ENCODE measurements at places on chromosomes 13 and 19.
A peak's percentile ranks its signal among the peaks of the same experiment; 100 is the strongest.

DNA sequence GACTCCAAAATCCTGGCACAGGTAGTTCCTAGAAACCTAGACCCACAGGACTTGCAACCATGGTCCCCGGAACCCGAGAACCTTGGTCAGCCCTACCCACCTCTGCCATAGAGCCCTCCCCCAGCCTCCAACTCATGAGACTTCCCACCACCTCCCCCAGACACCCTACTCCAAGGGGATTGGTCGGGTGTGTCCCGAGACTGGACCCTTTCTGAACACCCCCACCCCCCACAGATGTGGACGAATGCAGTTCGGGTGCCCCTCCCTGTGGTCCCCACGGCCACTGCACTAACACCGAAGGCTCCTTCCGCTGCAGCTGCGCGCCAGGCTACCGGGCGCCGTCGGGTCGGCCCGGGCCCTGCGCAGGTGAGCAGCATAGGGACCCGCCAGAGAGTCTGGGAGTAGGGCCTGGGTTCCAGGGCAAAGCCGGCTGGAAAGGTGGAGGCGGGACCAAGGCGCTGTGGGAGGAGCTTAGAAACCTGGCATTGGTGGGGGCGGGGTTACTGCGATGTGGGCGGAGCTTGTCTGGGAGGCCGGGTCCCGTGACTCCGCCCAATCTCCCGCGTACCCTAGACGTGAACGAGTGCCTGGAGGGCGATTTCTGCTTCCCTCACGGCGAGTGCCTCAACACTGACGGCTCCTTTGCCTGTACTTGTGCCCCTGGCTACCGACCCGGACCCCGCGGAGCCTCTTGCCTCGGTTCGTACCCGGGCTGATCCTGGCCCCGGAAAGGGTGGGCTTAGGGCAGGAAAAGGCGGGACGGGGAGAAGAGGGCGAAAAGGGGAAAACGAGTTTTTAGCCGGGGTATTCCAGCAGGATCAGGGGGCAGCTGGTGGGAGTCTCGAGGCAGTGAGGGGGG lies 11.9 kb downstream of the LTBP4 start:
- peak; percentile 80 for DNase-seq

- DNase-seq: no peak
Measured at GRCh38 chr19:49491030-49491803, 3.8 kb downstream of the RPL13A start.

- no peak for DNase-seq
Measured at GRCh38 chr13:25148402-25148771, 23.7 kb downstream of the AMER2 start.

GRCh38 chr13:72986197-72986596 lies 72.6 kb upstream of the KLF5 start:
- DNase-seq: no peak

DNA sequence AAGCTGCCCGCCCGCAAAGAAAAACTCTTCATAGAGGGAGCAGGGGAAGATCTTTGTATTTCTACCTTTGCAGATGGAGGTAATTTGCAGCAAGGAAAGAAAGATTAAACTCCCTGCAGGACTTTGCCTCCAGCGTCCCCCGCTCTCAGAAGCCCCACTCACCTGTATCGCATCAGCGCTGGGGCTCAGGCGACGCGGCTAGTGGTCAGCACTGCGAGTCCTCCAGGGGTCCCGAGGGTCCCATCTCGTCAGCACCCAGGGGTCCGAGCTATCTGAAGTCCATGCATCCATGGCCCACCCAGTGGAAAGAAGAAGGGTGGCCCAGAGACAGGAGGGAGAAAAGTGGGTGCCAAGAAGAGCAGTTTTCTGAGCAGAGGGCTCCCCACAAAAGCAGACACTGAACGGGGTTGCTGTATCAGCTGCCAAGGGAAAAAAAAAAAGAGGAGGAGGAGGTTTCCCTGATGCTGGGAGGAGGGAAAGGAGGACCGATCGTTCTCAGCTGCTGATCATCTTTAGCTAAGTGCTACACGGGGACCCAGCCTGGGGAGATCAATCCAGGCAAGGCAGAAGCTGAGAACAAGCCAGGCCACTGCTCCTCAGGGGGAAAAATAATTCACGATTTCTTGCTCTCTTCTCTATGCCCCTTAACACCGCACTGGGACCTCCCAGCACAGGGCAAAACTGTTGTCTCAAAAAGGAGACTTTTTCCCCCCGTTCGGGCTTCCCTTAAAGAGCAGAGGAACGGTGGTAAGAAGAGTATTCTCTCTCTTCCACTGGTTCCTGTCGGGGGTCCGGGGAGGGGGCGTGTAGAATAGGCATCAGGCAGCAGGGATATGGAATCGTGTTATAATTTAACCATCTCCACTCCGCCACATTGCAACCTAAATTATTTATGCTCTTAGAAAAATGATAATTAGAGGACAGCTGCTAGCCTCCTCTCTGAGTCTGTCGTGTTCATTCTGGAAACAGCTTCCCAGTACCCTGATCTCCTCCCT lies 117.7 kb upstream of the CACNA1A start:
- DNase-seq: no peak

DNA sequence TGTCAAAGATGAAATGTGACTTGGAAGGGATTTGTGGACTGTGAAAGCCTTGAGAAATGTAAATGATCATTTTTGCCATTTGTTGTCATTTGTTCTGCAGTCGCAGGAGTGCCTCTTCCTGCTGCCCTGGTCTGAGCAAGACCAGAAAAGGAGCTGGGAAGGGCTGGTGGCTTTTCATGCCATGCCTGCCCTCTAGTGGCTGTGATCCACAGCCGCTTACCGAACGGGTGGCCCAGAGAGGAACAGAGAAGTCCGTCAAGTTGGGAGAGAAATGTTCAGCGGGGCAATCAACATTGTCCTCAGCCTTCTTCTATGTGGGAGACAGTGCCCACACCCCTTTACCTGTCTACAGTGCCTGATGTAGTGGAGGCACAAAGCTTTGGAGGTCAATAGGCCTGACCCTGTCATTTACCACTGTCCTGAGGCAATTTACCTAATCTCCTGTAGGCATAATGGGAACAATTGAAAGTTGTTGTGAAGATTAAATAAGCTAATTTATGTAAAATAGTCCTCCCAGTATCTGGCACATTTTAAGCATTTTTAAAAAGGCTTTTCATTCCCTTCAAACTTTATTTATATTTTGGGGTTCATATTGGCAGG lies 224.5 kb downstream of the B3GLCT start:
- DNase-seq: peak; percentile 32

DNA sequence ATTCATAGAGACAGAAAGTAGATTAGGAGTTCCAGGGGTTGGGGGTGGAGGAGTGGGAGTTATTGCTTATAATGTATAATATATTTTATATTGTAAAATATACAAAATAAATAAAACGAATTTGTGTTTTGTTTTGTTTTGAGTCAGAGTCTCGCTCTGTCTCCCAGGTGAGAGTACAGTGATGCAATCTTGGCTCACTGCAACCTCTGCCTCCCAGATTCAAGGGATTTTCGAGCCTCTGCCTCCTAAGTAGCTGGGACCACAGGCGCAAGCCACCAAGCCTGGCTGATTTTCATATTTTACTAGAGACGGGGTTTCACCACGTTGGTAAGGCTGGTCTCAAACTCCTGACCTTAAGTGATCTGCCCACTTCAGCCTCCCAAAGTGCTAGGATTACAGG lies 2.5 kb upstream of the GADD45GIP1 start:
- no peak for DNase-seq

- DNase-seq: no peak
Measured at GRCh38 chr19:2080336-2080988, 15.7 kb downstream of the MOB3A start.

GRCh38 chr13:24888291-24888931 lies 124.4 kb downstream of the RNF17 start:
- DNase-seq: no peak

DNA sequence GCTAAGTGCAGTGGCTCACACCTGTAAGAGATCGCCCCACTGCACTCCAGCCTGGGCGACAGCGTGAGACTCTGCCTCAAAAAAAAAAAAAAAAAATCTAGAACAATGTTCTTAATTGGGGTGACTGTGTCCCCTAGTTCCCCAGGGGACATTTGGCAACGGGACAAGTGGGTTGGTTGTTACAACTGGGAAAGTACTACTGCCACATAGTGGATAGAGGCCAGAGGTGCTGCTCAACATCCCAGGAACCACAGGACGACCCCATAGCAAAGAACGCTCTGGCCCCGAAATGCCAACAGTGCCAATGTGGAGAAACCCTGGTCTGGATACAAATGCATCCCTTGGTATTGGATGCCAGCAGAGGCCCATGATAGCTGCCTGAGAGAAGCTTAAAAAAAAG lies 11.8 kb downstream of the NLRP12 start:
- no peak for DNase-seq

DNA sequence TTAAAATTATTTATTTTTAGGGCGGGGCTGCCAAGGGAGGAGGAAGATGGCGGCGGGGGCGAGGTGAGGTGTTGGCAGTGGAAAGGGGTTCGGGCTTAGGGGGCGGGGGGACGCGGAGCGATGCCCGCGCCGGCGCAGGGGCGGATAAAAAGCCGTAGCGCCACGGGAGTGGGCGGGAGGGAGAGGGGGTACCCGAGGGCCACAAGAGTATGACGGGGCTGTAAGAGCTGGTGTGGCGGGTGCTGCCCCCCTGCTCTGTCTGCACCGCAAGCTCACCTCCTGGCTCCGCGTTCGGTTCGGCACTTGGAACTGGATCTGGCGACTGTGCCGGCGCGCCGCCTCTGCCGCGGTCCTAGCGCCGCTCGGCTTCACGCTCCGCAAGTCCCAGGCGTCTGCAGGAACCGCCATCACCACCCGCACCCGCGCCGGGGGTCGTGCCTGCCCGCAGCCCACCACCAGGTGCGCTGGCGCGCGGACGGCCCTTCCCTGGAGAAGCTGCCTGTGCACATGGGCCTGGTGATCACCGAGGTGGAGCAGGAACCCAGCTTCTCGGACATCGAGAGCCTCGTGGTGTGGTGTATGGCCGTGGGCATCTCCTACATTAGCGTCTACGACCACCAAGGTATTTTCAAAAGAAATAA lies 265.2 kb upstream of the SGCG start:
- no peak for DNase-seq

GRCh38 chr13:65093357-65093756 lies 2136.8 kb downstream of the PCDH9 start:
- DNase-seq: no peak

DNA sequence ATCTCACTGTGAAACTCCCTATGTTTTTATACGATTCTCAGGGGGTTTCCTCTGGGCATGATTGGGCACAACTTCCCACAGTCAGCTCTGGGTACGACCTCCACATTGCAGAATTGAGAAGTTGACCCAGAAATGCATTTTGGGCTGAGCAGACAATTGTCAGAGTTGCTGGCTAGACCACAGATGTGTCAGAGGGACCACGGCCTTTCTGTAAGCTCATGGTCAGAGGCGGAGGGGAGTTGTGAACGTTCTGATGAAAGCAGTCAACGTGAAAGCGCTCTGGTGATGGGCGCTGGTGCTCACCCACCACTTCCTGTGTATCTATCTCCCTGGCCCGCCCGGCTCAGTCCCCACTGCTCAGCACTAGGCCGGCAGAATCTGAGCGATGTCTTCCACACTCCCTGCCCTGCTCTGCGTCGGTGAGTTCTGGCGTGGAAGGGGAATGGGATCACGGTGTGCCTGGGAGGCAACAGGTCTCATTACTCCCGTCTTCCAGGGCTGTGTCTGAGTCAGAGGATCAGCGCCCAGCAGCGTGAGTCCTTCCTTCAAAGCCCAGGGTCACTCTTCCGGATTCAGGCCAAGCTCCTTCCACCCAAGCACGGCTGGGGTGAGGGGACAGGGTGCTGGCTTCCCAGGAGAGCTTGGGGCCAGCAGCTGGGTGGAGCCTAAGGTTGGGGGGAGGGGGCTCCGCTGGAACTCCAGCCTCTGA lies at the start of gene NCR1:
Gene NCR1, plus strand, starts transcription at position 346 of the 709 bp plus-strand sequence. Its CDS starts 40 bp downstream, at position 386.
- no peak for DNase-seq

- no peak for DNase-seq
Measured at GRCh38 chr13:98285317-98285716, 108.2 kb upstream of the RNF113B start.

GRCh38 chr13:19089315-19089714 lies 92.3 kb downstream of the TUBA3C start:
- DNase-seq: no peak

GRCh38 chr13:32016631-32017030 lies 14.9 kb upstream of the FRY start:
- no peak for DNase-seq

GRCh38 chr13:48094404-48094780 lies 512 bp downstream of the MED4 start:
- DNase-seq: no peak

DNA sequence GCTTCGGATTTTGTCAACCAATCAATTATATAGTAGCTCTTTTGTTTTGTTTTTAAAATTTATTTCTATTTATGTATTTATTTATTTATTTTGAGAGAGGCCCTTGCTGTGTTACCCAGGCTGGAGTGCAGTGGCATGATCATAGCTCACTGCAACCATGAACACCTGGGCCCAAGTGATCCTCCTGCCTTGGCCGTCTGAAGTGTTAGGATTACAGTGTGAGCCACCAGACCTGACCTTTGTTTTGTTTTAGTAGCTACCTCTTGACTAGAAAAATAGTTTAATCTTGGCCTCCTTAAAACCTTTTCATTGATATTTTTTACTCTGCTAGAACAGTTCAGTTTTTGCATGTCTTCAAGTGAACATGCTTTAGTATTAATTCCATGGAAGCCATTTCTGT lies 15.1 kb downstream of the GARRE1 start:
- no peak for DNase-seq

DNA sequence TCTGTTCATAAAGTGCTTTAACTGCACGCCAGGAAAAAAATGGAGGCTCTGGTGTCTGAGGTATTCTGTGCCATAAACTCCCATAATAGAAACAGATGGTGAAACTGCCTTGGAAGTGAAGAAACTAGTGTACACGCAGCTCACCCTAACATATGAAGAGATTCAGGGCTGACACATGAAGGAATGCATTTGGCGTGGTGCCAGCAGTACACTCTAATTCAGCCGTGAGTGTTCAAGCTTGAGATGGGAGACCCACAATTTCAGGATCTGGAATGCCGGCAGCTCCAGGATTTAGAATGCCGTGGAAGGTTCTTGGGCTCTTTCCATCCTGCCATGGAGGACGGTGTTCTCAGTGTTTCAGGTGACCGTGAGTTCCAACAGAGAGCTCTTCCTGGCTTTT lies 478.4 kb downstream of the TSHZ3 start:
- no peak for DNase-seq

DNA sequence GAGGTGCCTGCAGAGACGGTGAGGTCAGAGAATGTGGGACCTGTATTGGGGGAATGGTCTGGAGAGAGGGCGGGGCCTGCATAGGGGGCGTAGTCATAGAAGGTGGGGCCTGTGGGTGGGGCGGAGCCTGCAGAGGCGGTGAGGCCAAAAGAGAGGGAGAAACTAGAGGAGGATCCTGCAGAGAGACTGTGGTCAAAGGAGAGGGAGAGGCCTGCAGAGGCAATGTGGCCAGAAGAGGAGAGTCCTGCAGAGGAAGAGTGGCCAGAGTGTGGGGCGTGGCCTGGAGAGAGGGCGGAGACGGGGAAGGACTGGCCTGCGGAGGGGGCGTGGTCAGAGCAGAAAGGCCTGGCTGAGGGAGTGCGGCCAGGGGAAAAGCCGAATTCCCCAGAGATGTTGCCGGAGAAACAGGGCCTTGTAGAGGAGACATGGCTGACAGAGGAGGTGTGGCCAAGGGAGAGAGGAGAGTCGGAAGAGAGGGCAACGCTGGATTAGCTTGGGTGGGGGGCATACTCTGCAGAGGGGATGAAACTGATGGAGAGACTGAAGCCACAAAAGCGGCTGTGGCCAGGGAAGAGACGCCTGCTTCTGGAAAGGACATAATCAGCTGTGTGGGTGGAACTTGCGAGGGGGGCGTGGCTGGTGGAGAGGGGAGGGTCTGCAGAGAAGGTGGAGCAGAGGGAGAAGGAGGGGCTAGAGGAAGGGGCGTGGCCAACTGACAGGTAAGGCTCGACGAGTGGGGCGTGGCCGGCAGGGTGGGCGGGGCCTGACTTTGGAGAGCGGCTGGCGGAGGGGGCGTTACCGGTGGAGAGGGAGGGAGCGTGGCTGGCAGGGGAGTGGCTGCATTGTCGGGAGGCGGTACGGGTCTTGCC lies 2.5 kb downstream of the PRR36 start:
- DNase-seq: peak; percentile 69
